Liver (tissue), 10 donors: ENCODE measurements at places on chromosomes 2 and 18. TPM values are rescaled to one million over a fixed set of nuclear protein-coding genes. Genes with fewer than 3 reads are reported as not detected.

UGT1A5 gene
- total RNA-seq: not detected

ZNF396 gene
- 1.2 TPM for total RNA-seq

EMILIN1 gene
- total RNA-seq: 26.1 TPM

LTBP1 gene
- 57.6 TPM for total RNA-seq

TTN gene
- 0.28 TPM for total RNA-seq

MBD5 gene
- 15.9 TPM for total RNA-seq

DNA sequence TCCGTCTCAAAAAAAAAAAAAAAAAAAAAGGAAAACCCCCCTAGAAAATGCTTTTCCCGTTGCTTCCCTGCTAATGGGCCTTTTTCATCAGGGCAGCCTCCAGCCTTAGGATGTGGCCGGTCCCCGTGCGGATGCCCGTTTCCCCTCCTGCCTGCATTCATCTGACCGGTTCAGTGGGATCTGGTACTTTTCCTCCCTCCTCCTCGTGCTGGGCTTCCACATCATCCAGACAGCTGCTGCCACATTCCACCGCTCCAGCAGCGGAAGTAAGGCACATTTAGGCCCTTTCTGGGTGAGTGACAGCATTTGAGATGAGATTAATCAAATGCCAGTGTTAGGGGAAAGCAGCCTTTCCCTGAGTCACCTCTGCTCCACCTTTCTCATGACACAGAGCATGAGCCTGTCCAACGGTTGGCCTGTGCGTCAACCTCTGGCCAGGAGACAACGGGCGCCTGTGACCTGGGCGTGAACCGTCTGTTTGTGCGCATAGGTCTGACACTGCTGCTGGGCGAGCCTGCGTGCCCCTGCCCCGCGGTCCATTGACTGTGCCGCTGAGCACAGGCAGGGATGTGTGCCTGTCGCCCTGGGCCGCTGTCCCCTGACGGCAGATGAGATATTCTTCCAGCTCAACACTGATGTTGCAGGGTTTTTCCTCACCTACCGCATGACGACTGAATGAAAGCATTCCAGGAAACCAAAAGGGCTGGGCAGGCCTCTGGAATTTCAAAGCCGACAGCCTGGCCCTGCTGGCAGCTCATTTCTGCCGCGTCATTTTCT lies 174.0 kb downstream of the TGIF1 start:
- no peaks in the 10 kb centered on the region for H3K36me3 ChIP-seq
- H3K27me3 ChIP-seq: no peaks in the 10 kb centered on the region
- peak overlapping the region; percentile 92 for H3K27ac ChIP-seq
- no peak overlapping the region for H3K4me3 ChIP-seq
- peaks cover 5% of the 10 kb centered on the region for H3K4me1 ChIP-seq

DNA sequence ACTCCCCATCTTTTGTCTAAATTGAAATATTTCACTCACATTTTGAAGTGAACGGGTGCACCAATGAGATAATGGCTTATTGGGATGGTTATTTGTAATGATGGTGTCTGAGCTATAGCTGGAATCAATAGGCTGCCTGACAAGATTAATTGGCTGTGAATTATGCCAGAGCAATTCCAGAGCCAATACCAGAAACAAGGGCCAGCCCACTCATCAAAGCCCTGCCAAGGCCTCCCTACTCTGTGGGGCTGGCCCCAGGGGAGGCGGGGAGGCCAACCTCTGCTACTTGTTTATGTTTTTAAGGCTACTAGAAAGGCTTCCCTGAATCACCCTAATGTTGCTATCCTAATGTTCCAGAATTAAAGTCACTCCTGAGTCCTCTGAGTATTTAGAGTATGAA lies 29.1 kb upstream of the NEMP2 start:
- H3K4me3 ChIP-seq: no peak overlapping the region
- H3K4me1 ChIP-seq: no peaks in the 10 kb centered on the region
- no peaks in the 10 kb centered on the region for H3K36me3 ChIP-seq
- no peak overlapping the region for H3K27ac ChIP-seq

GRCh38 chr2:239829326-239829725 lies 195.8 kb downstream of the NDUFA10 start:
- H3K27me3 ChIP-seq: no peaks in the 10 kb centered on the region
- H3K27ac ChIP-seq: no peak overlapping the region
- no peaks in the 10 kb centered on the region for H3K4me1 ChIP-seq
- H3K4me3 ChIP-seq: no peak overlapping the region
- DNase-seq: peak; percentile 22

- H3K27me3 ChIP-seq: no peaks in the 10 kb centered on the region
- H3K4me1 ChIP-seq: peaks cover 6% of the 10 kb centered on the region
- no peak overlapping the region for H3K4me3 ChIP-seq
- no peak for DNase-seq
- H3K27ac ChIP-seq: no peak overlapping the region
Measured at GRCh38 chr2:121804997-121805765, 49.7 kb downstream of the TSN start.

GRCh38 chr2:32958821-32959220 lies 12.1 kb downstream of the LTBP1 start:
- H3K27ac ChIP-seq: no peak overlapping the region
- no peaks in the 10 kb centered on the region for H3K4me1 ChIP-seq
- no peak overlapping the region for H3K4me3 ChIP-seq
- no peak for DNase-seq

DNA sequence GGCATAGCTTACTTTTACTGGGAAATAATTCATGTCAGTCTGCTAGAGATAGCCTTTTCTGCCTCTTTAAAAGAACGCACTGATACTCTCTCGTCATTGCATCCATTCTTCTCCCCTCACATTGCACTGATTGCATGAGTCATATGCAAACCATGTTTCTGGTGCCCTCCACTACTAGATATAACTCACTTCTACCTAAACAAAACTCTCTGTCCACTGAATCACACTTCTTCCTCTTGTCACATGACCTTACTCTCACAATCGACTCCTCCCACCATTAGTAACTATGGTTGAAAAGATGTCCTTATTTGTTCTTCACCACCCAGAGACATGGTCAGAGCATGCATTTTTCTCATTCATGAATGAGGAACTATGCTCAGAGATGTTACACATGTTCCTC lies 158.0 kb downstream of the CSRNP3 start:
- DNase-seq: no peak
- no peaks in the 10 kb centered on the region for H3K27me3 ChIP-seq
- H3K4me3 ChIP-seq: no peak overlapping the region
- H3K4me1 ChIP-seq: no peaks in the 10 kb centered on the region

DNA sequence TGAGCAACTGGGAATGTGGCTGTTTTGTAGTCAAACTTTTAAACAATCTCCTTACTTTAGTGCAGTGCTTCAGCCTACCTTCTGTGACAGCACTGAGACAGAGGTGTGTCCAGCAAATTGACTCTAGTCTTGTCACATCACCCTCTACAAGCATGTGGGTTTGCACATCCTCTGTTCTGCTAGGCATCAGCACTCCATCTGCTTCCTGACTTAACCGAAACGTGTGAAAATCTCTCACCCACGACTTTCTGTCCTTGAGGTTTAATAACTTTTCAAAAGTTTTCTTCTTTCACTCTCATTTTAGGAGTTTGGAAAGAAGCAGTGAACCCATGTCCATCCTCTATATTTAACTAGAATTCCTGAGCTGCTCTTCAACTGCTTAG lies 42.6 kb downstream of the TTR start:
- no peaks in the 10 kb centered on the region for H3K36me3 ChIP-seq
- H3K27me3 ChIP-seq: no peaks in the 10 kb centered on the region
- no peak for DNase-seq

DNA sequence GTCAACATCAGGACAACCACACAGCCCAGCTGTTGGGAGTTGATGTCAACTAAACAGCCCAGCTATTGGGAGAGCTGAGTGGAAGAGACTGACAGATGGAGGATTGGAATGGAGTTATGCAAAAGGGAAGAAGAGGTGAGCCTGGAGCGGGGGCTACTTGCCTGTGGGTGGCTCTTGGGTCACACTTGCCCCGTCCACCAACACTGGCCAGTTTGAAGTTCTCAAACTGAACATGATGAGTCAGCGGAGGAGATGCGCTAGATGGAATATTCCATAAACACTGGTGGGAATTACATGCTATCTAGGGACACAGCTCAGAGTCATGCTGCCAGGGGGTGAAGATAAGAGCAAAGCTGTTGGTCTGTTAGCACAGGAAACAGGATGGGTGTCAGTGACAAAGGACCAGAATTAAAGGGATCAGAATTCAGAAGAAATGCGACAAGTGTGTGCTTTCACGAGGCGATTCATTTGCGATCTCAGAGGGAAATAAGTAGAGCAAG lies 33.2 kb upstream of the AGAP1 start:
- DNase-seq: no peak
- H3K27me3 ChIP-seq: peaks cover 5% of the 10 kb centered on the region
- H3K36me3 ChIP-seq: no peaks in the 10 kb centered on the region

DNA sequence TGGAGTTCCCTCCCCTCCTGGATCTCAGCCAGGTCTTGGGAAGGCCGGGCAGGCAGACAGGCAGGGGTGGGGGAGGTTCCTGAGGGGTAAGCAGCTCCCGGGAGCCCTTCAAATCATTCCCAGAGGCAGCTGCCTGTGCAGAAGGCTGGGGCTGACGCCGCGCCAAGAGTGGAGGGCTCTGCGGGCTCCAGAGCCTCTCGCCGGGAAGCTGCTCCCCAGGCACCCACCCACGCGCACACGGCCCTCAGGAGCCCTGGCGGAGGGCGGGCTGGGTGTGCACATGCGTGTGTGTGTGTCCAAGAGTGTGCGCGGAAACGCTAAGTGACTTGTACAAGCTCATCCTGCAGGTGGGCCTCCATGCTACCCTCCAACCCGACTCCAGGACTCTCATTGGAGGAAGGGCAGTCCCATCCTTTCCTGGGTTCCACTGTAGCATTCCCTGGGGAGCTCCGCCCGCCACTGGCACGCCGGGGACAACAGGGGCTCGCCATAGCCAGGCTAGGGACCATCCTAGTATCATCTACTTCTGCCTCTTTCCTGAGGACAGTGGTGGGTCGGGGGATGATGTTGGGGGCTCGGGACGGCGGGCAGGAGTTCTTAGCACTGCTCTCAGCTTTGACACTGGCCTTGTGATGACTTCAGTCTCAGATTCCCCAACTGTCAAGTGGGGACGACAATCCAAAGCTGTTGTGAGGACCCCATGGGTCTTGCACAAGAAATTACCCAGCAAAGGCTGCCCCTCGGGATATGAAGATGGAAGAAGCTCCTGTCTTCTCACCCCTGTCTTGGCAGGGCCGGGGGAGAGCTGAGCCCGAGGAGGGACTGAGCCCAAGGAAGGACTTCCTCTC lies 50.3 kb downstream of the INHBB start:
- peak; percentile 34 for DNase-seq
- H3K4me1 ChIP-seq: no peaks in the 10 kb centered on the region
- H3K4me3 ChIP-seq: no peak overlapping the region
- H3K27ac ChIP-seq: no peak overlapping the region
- H3K36me3 ChIP-seq: no peaks in the 10 kb centered on the region

GRCh38 chr18:3401669-3402620 lies 48.0 kb upstream of the TGIF1 start:
- H3K27ac ChIP-seq: no peak overlapping the region
- H3K4me3 ChIP-seq: no peak overlapping the region
- no peaks in the 10 kb centered on the region for H3K4me1 ChIP-seq
- no peaks in the 10 kb centered on the region for H3K36me3 ChIP-seq
- no peaks in the 10 kb centered on the region for H3K27me3 ChIP-seq

GRCh38 chr18:4870177-4870773 lies 326.8 kb downstream of the AKAIN1 start:
- H3K4me3 ChIP-seq: no peak overlapping the region
- no peak for DNase-seq
- no peaks in the 10 kb centered on the region for H3K36me3 ChIP-seq
- H3K27me3 ChIP-seq: no peaks in the 10 kb centered on the region
- H3K27ac ChIP-seq: no peak overlapping the region
- H3K4me1 ChIP-seq: no peaks in the 10 kb centered on the region

DNA sequence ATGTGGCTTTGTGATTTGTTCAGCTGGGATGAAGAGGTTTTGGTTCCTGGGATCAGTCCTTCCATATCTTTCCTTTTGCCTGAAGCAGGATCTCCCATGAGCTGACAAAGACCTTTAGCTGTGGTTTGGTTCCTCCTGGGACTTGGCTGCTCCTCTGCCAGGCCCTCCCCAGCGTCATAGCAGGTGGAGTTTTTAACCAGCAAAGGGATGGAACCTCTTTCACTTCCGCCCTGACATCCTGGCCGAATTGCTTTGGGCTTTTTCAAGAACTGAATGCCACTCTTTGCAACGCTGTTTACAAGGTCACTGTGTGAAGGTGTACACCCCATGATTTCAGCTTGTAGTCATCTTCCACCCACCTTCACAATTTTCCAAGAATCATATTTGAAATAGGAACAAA lies 390 bp downstream of the PCARE start:
- no peaks in the 10 kb centered on the region for H3K36me3 ChIP-seq
- no peaks in the 10 kb centered on the region for H3K4me1 ChIP-seq
- no peaks in the 10 kb centered on the region for H3K27me3 ChIP-seq
- DNase-seq: no peak
- no peak overlapping the region for H3K4me3 ChIP-seq
- no peak overlapping the region for H3K27ac ChIP-seq

- H3K36me3 ChIP-seq: no peaks in the 10 kb centered on the region
- no peaks in the 10 kb centered on the region for H3K4me1 ChIP-seq
- no peak overlapping the region for H3K27ac ChIP-seq
- no peaks in the 10 kb centered on the region for H3K27me3 ChIP-seq
- no peak overlapping the region for H3K4me3 ChIP-seq
Measured at GRCh38 chr2:14363976-14364375, 268.5 kb upstream of the LRATD1 start.
